ENCODE measurements at places on chromosomes 3 and 15.
A peak's percentile ranks its signal among the peaks of the same experiment; 100 is the strongest.

DNA sequence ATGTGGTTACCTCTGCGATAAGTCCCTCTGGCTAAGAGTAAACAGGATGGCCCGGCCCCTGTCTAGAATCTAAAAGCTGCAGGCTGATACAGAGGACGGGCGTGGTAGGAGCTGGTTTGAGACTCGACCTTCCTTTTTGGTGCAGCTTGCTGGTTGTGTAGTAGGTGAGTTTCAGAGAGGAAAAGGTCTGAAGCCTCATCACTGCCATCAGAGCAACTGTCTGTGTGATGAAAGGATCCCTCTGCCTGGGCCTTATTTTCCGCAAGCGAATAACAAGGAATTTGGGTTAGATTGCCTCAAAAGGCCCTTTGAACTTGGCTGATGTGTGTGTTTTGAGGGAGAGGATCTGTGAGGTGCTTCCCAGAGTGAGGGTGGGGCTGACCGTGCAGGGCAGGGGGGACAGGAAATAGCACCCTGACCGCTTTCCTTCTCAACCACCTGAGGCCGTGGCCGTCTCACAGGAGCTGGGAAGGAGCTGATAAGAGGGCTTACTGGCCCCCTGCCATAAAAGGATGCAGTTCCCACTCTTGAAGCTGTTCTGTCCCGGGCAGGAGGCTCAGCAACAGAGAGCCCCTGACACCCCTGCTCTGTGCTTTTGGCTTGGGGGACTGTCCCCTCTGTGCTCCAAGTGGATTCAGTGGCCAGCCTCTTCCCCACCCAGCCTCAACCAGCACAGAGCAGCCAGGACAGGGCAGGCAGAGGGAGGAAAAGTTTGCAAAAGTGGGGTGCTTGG is 45.6 kb upstream of the TFRC start:
- DNase-seq: no peak

- DNase-seq: no peak
Observed at GRCh38 chr15:94238539-94239118, 7.3 kb downstream of the MCTP2 start.

DNA sequence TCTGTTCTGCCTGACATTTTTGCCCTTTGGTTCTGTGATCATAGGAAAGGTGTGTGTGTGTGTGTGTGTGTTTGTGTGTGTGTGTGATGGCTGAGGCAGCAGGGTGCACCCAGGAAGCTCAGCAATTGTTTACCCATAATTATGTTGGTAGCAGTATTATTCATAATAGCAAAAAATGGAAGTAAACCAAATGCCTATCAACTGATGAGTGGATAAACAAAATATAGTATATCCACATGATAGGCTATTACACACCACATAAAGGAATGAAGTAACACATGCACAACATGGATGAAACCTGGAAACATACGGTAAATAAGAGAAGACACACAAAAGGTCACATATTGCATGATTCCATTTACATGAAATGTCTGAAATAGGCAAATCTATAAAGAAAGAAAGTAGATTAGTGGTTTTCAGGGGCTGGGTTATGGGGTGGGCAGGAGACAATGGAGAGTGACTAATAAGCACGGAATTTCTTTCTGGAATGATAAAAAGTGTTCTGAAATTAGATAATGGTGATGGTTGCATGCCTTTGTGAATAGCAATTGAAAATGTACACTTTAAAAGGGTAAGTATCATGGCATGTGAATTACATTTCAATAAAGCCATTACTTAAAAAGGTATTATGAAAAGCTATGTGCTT is 167.2 kb downstream of the POLR2M start:
- no peak for DNase-seq

GRCh38 chr3:62882676-62883200 is 7.5 kb upstream of the CADPS start:
- DNase-seq: no peak

GRCh38 chr3:80542456-80542855 is 774.7 kb upstream of the ROBO1 start:
- DNase-seq: no peak

- no peak for DNase-seq
Observed at GRCh38 chr3:193498215-193498614, 56.5 kb downstream of the ATP13A4 start.

GRCh38 chr3:111735243-111735758 is 123.8 kb upstream of the PHLDB2 start:
- no peak for DNase-seq

DNA sequence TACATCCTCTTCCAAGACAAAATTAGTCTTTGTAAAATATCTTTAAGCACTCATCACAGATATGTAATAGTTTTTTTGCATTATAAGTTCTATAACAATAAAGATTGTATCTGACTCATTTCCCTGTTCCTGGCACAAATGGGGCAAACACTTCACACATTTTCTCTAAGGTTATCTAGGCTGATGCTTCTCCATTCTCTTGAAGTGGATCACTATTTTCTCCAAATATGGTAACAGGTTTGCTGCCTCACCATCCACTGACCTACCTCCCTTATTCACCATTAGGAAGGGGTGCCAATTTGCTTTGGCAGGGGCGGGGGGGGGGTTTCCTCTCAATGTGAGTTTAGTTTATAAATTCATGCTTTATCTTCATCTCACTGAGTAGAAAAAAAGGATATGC is 767.7 kb upstream of the LMCD1 start:
- no peak for DNase-seq

GRCh38 chr15:32104061-32104995 is 74.0 kb downstream of the CHRNA7 start:
- DNase-seq: no peak

- DNase-seq: no peak
Observed at GRCh38 chr3:38255627-38256026, 10.0 kb upstream of the SLC22A13 start.

DNA sequence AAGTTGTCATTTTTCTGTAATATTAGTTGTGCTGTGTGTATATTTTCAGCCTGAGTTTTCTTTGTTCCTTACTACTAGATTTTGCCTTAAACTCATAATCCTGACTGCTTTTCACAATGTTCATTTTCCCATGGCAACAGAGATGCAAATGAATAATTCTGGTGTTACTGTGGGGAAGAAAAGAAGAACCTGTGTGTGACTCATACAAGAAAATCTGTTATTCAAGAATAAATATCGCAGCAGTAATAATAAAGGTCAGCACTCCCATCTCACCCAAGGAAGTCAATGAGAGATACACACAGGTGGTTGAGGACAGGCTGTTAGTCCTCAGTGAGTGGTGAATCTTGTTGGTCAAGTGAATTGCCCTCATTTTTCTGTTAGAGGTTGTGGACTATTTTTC is 656.6 kb upstream of the NAALADL2 start:
- no peak for DNase-seq

DNA sequence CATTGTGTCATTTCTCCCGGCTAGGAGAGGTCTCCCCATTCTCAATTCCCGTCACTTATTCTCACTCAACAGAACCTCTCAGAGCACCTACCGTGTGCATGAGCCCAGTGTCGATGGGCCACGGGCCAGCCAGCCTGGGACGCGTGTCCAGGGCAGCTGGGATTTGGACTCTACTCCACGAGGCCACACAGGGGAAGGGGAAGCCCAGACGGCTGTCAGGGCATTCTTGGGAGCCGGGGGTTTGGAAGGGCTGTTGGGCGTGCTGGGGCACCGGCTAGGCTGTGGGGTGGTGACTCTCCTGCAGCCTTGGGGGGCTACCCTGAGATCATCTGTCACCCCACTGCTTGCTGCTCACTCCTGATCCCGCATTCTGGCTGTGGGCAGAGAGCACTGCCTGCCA is 41.7 kb upstream of the PCSK6 start:
- DNase-seq: no peak

DNA sequence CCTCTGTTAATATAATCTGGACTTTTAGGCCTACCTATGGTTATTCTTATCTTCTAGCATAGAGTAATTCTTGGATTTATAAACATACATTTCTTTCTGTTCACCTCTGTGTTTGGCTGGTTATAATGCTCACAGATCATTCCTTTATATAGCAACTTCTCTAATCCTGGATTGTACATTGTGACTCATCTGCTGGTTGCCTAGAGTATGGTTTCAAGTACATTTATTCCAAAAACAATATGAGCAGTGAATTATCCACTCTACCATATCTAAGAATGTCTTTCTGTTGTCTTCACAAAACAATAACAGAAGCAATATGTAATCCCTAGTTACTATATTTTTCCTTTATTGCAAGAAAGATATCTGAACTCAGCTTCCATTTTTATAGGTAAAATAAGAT is 35.3 kb downstream of the FSIP1 start:
- DNase-seq: no peak

DNA sequence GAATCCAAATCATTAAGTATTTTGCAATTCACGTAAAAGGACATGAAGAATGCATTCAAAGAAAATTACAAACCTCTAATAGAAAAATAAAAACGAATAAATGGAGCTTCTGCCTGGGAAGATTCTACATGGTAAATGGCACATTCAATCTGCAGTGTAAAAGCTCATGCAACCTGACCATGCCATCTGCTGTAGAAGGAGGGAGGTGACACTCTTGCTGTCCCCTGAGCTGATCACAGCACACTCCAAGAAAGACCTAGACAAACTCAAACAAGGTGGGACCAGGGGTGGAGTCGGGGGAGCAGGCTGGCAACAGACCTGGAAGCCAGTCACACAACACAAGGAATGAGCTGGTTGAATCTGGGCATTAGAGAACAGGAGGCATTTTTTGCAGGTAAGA is 101.8 kb downstream of the BDH1 start:
- DNase-seq: no peak

- DNase-seq: no peak
Observed at GRCh38 chr3:155872904-155873646, 2.6 kb downstream of the GMPS start.

GRCh38 chr15:31932576-31932975 is 97.7 kb upstream of the CHRNA7 start:
- DNase-seq: no peak

DNA sequence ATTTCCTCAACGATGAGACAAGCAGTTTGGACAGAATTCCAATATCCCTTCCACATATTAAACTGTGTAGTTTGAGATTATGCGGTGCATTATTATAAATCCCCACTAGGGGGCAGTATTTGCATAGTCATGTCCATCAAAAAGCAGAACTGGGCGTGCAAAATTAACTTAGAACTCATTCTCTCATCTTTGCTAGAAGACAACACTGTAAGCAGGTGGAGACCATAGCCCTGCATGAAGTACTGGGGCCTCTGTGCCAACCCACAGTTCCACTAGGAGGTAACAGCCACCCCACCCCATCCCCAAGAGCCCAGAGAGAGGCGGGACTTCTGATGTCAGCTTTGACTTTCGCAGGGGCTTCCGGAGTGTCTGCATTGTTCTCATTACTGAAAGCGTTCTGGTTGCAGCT is 106.6 kb upstream of the TMC3 start:
- peak; percentile 9 for DNase-seq

DNA sequence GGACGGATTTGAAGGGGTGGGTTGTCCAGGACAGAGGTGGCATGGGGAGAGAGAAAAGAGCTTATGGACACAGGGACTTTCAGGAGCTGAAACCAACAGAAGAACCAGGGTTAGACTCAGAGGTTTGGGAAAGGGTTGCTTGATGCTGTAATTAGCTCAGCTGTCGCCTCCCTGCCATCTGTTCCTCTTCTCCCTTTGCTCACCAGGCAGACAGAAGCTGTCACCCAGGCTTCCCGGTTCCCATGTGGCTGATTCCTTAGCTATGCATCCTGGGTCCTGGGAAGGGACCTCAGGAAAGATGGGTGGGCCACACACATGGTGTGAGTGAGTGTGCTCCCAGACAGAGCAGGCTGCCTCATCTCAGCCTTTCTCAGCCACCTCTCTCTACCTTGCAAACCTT is 14.1 kb downstream of the PTPN23 start:
- no peak for DNase-seq

- no peak for DNase-seq
Observed at GRCh38 chr3:28836199-28836598, 444.7 kb upstream of the RBMS3 start.

GRCh38 chr3:196654006-196654734 is 14.7 kb downstream of the NRROS start:
- DNase-seq: no peak

DNA sequence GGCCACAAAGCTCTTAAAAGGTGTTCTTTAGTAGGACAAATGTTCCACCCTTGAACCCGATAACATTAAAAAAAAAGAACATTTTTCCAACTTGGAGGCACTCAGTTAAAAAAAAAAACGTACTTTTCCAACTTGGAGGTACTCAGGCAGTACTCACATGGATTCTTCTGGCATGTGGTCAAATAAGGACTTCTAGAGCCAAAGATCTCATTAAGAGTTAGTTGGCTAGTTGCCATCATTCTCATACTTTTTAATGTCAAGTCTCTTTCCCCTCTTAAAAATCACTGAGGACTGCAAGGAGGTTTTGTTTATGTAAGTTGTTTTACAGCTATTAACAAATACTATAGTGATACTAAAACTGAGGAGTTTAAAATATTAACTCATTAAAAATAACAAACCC is 101.0 kb downstream of the CADPS start:
- no peak for DNase-seq

- no peak for DNase-seq
Observed at GRCh38 chr3:64871834-64872249, 184.0 kb upstream of the ADAMTS9 start.

- no peak for DNase-seq
Observed at GRCh38 chr3:100982710-100983109, 10.5 kb downstream of the ABI3BP start.

GRCh38 chr3:10553591-10554235 is 48.3 kb upstream of the ATP2B2 start:
- no peak for DNase-seq

DNA sequence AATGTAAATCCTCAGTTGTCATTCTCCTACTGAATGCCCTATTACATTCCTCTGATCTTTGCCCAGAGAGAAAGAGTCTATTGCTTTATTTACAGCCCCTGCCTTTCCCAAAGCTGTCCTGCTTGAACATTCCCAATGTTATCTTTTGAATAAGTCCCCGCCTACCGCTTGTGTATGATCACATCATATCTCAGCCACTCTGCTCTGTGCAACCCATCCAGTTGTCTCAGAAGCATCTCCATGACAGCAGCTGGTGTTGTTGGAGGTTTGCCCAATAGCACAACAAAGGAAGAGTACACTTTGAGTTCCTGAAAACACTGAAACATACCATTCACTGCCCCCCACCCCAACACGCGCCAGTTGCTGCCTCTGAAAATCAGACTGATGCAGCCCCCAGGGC is 22.0 kb upstream of the FAM3D start:
- no peak for DNase-seq

DNA sequence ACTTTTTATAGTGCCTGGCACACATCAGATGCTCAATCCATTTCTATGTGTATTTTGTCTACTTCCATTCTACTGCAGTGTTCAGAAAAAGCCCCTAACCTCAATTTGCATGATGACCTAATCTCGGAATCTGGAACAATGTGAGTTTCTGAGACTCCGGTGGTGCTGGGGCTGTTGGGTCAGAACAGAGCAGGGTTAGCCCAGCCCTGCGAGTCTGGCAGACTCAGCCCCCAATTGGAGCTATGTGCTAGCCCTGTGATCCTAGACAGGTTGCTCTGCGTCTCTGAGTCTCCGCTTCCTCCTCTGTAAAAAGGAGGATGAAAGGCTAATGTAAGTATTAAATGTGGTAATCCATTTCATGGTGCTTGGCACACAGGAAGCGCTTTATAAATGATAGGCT is 95.0 kb upstream of the ICE2 start:
- DNase-seq: no peak

GRCh38 chr3:193716150-193716549 is 123.1 kb downstream of the OPA1 start:
- no peak for DNase-seq

- no peak for DNase-seq
Observed at GRCh38 chr3:195766671-195767070, 45.1 kb downstream of the MUC4 start.

- no peak for DNase-seq
Observed at GRCh38 chr3:77933926-77934325, 894.0 kb downstream of the ROBO2 start.
